NCI-H1417 treated with DMSO at 0.1 percent for 48 hours (cell line): ENCODE measurements at places on chromosomes 3 and 15.

DNA sequence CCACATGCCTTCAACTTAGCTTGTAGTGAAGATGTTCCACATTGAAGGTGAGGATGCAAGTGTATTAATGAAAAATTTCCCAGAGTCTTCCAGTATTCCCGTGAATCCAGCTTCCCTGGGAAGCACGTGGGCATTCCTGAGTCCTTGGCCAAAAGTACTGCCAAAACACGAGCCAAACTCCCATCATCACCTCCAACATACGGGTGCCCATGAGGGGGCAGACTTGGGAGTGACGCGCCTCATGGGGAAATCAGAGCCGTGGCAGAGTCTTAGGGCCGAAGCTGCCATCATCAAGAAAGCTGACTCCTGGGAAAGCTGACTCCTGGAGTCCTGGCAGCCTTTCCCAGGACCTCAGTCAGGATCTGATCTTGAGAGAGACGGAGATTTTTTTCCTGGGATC, 20.1 kb upstream of the TM2D3 start:
- DNase-seq = no peak

DNA sequence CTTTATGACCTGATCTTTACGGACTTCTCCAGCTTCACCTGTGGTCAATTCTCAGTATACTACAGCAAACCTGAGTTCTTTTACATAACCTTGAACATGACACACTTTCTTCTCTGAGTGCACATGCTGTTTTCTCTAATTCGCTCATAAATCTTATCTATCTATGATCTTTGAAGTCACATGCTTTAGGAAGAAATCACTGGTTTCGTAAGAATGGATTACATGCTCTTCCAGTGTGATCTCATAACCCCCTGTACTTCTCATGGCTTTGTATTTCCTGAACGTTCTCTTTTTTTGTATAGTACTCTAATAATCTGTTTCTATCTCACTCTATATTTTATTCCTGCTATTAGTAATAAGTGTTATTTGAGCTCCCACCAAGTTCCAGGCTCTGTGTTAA, 1165.2 kb downstream of the TBL1XR1 start:
- DNase-seq = no peak

DNA sequence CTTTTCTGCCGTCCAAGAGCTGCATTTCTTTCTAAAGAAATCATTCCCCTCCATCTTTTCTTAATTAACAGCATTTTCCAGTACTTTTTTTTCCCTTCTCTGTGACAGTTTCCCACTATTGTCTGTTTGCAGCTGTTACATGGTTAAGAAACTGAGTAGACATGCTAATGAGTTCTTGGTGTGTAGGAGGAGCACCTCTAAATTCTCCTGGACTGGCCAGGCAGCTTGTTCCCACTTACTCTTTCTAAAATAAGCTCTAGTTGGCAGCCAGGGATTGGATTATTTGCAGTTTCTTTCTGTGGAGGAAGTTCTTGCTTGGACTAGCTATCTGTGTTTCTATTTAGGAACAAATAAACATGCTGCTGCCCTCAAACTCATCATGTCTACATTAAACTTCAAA, 235.1 kb upstream of the GAP43 start:
- DNase-seq = no peak

- no peak for DNase-seq
Observed at GRCh38 chr15:52005748-52006701, 13.0 kb upstream of the MAPK6 start.

- DNase-seq = no peak
Observed at GRCh38 chr15:56261854-56262509, 18.3 kb upstream of the RFX7 start.

GRCh38 chr3:72271216-72271615, 486.3 kb upstream of the PROK2 start:
- DNase-seq = no peak

DNA sequence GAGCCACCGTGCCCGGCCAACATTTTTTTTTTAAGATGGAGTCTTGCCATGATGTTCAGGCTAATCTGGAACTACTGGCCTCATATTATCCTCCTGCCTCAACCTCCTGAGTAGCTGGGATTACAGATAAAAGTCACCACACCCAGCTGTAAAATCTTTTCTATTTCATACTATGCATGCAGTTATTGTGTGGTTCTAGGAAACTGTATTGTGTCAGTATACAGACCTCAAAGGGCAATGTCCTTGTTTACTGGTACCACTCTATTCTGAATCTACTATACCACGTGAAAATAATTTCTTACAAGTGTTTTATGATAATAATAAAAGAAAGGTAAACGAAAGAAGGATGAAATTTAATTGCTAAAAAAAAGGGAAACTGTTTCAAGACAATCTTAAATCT, 123.5 kb upstream of the PTX3 start:
- no peak for DNase-seq

- no peak for DNase-seq
Observed at GRCh38 chr3:122974764-122975162, 52.8 kb downstream of the SEMA5B start.
